ENCODE measurements at places on chromosomes 12 and 14. TPM values are rescaled to one million over a fixed set of nuclear protein-coding genes. Genes with fewer than 3 reads are reported as not detected.

C1S gene
- 215 TPM for total RNA-seq

KRT3 gene
- not detected for total RNA-seq

FGF23 gene
- total RNA-seq: not detected

ACVRL1 gene
- 61.3 TPM for total RNA-seq

MGP gene
- total RNA-seq: 281 TPM

DCP1B gene
- total RNA-seq: 4.9 TPM

ZNF891 gene
- 0.79 TPM for total RNA-seq

ARF6 gene
- 69.3 TPM for total RNA-seq

SELPLG gene
- 1.7 TPM for total RNA-seq

PITPNM2 gene
- total RNA-seq: 6.4 TPM

CLEC4C gene
- total RNA-seq: not detected

SLCO1B3 gene
- not detected for total RNA-seq

CLEC4A gene
- 0.31 TPM for total RNA-seq

VDR gene
- total RNA-seq: 6.1 TPM

FRMD6 gene
- total RNA-seq: 140 TPM

CLEC7A gene
- not detected for total RNA-seq

PPM1H gene
- 1.7 TPM for total RNA-seq

SPTB gene
- under 0.01 TPM for total RNA-seq

RNASE3 gene
- not detected for total RNA-seq

PLXNC1 gene
- 4.0 TPM for total RNA-seq

ADGRD1 gene
- 1.4 TPM for total RNA-seq

FLRT2 gene
- 2.8 TPM for total RNA-seq

TMBIM6 gene
- 388 TPM for total RNA-seq

SVOP gene
- not detected for total RNA-seq

TBPL2 gene
- not detected for total RNA-seq

TSHR gene
- not detected for total RNA-seq

COX6A1 gene
- 480 TPM for total RNA-seq

Data from aortic smooth muscle cell (primary cell).